ENCODE measurements at places on chromosomes 1 and 21.

DNA sequence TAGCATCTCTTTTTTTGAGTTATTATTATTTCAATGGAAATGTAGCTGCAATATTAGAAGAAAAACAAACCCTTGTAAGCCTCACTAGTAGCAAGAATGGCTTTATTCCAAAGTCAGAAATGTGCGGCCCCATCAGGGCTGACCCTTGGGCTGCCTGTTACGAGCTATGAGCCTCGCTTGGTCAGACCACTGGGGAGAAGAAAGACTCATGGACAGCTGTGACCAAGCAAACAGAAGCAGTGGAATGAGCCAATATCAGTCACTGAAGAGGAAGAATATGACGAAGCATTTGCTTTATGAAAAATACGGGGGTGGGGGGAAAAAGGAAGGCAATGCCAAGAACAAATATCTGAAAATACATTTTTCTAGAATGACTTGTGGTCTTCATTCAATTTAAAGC lies 504.5 kb downstream of the LMO4 start:
- no peak for DNase-seq

GRCh38 chr1:181448461-181448860 lies 34.9 kb upstream of the CACNA1E start:
- no peak for DNase-seq

DNA sequence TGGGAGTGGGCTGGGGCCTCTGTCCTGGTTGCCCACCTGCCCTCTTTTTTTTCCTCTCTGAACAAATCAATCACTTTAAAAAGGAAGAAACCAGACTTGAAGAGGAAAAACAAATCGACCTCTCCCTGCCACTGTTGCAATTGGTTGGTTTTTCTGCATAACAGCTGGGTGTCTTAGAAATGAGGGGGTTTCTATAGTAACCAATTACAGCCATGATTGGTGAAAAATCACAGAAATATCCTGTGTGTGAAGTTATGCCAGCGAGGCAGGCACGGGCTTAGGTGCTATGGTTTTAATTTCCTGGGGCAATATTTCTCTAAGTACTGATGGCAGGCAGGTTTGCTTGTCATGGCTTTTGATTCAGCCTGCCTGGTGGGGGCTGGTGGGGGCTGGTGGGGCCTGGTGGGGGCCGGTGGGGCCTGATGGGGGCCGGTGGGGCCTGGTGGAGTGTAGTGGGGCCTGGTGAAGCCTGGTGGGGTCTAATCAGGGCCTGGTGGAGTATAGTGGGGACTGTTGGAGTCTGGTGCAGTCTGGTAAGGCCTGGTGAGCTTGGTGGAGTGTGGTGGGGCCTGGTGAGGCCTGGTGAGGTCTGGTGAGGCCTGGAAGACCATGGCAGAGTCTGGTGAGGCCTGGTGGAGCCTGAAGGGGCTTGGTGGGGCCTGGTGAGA lies 54.6 kb downstream of the AJAP1 start:
- no peak for DNase-seq

DNA sequence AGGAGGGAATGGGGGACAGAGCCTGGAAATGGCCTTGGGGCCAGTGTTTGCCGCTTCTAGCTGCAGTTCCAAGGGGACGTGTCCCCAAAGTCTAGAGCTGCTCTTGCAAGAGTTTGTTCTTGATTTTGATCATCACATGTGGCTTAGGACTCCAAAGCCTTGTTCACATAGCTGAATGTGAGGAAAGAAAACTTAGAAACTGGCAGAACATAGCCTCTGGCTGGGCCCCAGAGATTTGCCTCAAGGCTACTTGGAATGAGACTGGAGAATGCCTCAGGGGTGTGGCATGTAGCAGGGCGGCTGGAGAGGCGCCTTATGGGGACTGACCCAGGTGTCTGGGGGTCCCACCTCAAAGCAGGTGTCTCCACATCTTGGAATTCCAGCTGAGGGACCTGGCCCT lies 2.3 kb downstream of the PDXK start:
- no peak for DNase-seq

DNA sequence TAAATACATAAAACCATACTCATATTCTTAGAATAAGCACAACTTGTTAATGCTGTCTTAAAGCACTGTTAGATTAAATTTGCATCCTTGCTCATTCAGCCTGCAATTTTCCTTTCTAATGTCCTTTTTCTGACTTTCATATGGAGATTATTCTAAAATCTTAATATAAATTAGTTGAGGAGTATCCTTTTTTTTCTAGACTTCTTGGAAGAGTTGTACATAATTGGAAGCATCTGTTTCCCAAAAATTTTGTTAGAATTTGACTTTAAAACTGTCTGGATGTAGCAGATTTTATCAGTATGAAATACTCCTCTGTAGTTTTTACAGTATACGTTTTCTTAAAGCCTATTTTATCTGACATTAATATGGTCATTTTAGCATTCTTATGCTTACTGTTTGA lies 9.7 kb downstream of the KIFAP3 start:
- DNase-seq = no peak

Data from RPMI8226 (cell line).